GM23248 (cell line): ENCODE measurements at places on chromosomes 1 and 21. TPM values are rescaled to one million over a fixed set of nuclear protein-coding genes. Genes with fewer than 3 reads are reported as not detected.

DNA sequence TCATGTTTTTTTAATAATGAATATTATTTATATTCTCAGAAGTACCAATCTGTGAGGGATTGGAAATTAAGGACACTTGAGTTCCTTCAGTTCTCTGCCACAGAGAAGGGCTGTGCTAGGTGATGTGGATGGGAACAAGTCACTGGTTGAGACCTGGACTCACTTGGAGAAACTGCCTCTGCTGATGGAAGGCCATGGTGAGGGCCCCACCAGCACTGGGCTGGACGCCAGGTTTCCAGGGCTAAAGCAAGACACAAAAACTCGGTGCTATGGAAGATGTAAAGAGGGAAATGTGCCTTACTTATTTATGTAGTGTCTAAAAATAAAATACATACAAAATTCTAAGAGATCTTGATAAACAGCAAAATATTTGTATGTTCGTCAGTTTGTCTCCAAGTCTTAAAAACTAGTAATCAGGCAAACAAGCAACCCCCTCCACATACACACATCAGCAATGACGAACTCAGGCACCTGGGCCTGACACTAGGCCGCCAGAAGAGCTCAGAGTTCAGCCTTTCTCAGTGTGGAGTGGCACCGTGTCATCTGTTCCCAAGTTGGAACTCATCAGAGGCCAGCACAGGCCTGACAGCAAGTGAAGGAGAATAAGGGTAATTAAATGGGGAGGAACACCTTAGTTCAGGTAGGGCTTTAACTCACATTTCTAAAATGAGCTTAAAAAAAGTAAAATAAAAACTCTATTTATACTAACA lies 19.6 kb downstream of the SIPA1L2 start:
- H3K27ac ChIP-seq = no peak overlapping the region
- H3K4me3 ChIP-seq = no peak overlapping the region
- H3K36me3 ChIP-seq = no peaks in the 10 kb centered on the region
- H3K27me3 ChIP-seq = no peaks in the 10 kb centered on the region
- H3K4me1 ChIP-seq = peaks cover 17% of the 10 kb centered on the region

GRCh38 chr1:179867493-179868330 lies 9.9 kb downstream of the TOR1AIP2 start:
- peak; percentile 78 for DNase-seq
- H3K36me3 ChIP-seq = peaks cover 40% of the 10 kb centered on the region; the same call in 1 of the 2 replicates
- H3K4me1 ChIP-seq = 0 out of 2 replicates have a peak, but pooled peaks cover 12% of the 10 kb centered on the region
- no peak overlapping the region for H3K4me3 ChIP-seq

C1orf87 gene
- not detected in 2 replicates for total RNA-seq

DNA sequence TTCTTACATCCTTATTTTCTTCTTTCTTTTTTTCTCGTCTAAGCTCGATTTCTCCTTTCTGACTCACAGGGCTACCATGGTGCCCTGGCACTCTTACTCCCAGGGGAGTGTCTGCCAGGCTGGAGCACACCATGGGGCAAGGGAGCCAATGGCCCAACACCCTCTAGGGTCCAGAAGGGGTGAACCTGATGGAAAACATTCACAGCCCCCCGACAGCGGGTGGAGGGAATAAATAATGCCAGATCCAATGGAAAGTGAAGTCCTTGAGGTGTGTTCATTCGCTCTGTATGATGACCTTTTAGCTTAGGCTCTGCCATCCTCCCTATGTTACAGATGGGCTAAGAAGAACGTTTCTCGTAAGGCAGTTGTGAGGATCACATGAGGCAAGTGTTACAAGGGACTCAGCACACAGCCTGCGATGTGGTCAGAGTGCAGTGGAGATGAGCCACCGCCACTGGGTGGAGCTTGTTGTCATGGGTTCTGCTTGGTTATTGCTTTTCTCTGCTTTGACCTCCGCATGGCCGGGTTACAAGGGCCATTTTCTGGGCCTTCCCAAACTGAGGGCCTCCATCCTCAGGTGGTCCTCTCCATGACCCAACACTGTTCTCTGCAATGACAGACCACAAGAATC lies 3.5 kb upstream of the FCMR start:
- H3K27me3 ChIP-seq = no peaks in the 10 kb centered on the region
- no peaks in the 10 kb centered on the region for H3K4me1 ChIP-seq
- H3K36me3 ChIP-seq = no peaks in the 10 kb centered on the region
- DNase-seq = peak; percentile 8
- H3K27ac ChIP-seq = no peak overlapping the region

- no peak for DNase-seq
- H3K4me1 ChIP-seq = peaks cover 15% of the 10 kb centered on the region
- no peaks in the 10 kb centered on the region for H3K27me3 ChIP-seq
- H3K4me3 ChIP-seq = no peak overlapping the region
- H3K27ac ChIP-seq = no peak overlapping the region
Observed at GRCh38 chr1:154351363-154352068, 26.2 kb downstream of the ATP8B2 start.

GRCh38 chr1:118160806-118161205 lies 24.2 kb downstream of the SPAG17 start:
- H3K36me3 ChIP-seq = no peaks in the 10 kb centered on the region
- H3K4me3 ChIP-seq = no peak overlapping the region
- no peak overlapping the region for H3K27ac ChIP-seq
- H3K27me3 ChIP-seq = no peaks in the 10 kb centered on the region
- peaks cover 30% of the 10 kb centered on the region for H3K4me1 ChIP-seq
- peak; percentile 74 for DNase-seq

DNA sequence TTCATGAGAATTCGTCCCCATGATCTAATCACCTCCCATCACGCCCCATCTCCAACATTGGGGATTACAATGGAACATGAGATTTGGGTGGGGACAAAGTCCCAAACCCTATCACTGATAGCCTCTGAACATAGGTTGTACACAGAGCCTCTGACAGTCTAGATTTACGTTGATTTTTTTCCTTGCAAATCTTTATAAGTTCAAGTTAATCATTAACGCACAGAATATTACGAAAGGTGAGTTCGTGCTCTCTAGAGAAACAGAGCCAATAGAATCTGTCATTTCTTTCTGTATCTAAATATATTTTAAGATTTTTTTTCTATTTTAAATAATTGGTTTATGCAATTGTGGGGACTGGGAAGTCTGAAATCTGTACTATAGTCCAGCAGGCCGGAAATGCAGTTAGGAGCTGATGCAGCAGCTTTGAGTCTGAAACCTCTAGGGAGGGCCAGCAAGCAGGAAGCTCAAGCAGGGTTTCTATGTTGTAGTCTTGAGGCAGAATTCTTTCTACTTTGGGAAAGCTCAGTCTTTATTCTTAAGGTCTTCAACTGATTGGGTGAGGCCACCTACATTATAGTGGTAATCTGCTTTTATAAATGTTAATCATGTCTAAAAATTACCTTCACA lies 61.0 kb downstream of the SELENOF start:
- no peak overlapping the region for H3K27ac ChIP-seq
- no peaks in the 10 kb centered on the region for H3K27me3 ChIP-seq
- peaks cover 8% of the 10 kb centered on the region; the same call in 1 of the 2 replicates for H3K4me1 ChIP-seq
- H3K4me3 ChIP-seq = no peak overlapping the region

C1orf115 gene
- 0.76 and 1.9 TPM in 2 replicates for total RNA-seq

KCNN3 gene
- not detected in 2 replicates for total RNA-seq

SPATA1 gene
- not detected in 2 replicates for total RNA-seq

RNF186 gene
- total RNA-seq = not detected in 2 replicates

GRCh38 chr21:45643021-45643980 lies at the start of gene PCBP3:
Gene PCBP3, plus strand, starts transcription at chr21:45643725. Its CDS starts 206,361 bp downstream, at chr21:45850086.
- peak within 1 kb of the TSS; percentile 58 for H3K4me3 ChIP-seq
- peak; percentile 96 for DNase-seq
- no peaks in the 10 kb centered on the region for H3K4me1 ChIP-seq
- no peak within 1 kb of the TSS for H3K27ac ChIP-seq
- H3K36me3 ChIP-seq = no peaks in the 10 kb centered on the region

DNA sequence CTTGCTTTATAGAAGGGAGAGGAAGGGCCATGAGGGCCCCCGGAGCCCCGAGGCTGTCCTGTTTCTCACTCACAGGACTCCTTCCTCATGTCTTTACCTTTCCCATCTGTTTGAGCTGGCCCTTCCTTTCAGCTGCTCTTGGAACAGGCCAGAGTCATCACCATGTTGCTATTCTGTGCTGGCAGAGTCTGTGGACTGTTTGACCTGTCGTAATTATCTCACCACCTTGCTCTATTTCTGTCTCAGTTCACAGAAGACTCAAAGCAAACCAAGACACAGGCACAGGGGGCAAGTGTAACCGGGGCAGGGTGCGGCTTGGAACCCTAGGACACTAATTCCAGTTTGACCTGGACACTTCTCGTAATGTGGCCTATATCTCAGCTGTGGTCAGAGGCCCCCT lies 104.3 kb upstream of the CD34 start:
- H3K27ac ChIP-seq = no peak overlapping the region
- no peaks in the 10 kb centered on the region for H3K27me3 ChIP-seq
- DNase-seq = no peak

DNA sequence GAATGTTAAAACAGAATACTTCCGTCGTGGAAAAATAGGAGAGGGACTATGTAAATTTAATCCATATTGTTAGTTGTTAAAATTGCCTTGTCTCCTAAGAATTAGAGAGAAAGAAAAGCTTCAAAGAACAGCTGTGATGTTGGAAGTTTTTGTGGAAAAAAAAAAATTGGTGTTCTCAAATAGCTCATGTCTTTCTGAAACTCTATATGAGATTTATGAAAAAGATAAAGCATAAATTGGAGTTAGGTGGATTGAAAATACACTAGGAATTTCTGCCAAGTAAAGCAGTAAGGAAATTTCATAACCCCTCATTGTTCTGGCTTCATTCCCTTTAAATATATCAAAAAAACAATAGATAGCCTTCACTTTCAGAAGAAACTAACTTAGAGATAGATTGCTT lies 274.0 kb upstream of the ADAMTS5 start:
- H3K36me3 ChIP-seq = no peaks in the 10 kb centered on the region
- H3K27ac ChIP-seq = no peak overlapping the region
- no peaks in the 10 kb centered on the region for H3K27me3 ChIP-seq
- no peak for DNase-seq
- no peak overlapping the region for H3K4me3 ChIP-seq

LPAR3 gene
- total RNA-seq = 0.32 and 1.1 TPM in 2 replicates

DNA sequence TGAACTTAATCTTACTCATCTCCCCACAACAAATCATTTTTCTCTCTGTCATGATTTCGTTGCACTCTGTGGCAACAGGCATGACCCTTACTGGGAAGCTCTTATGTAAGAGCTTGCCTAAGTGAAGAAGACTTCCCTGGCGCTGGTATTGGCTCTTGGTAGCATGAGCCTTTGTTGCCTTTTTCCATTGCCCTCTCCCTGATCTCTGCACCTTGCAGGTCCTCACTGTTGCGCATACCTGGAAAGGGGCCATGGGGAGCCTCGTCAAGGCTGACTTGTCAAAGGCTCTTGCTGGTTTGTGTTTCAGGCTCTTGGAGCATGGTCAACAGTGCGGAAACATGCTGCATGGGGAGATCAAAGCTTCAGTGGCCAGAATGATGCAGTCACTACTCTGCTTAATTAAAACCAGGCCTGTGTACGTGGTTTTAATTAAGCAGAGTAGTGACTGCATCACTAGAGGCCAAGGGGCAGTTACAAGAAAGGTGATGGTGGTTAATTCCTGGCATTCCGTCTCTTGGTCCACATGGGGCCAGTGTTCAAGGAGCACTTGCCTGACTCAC lies 141.3 kb downstream of the SPATA46 start:
- H3K4me1 ChIP-seq = peaks cover 19% of the 10 kb centered on the region
- peak overlapping the region; percentile 42 for H3K27ac ChIP-seq
- H3K27me3 ChIP-seq = no peaks in the 10 kb centered on the region
- no peaks in the 10 kb centered on the region for H3K36me3 ChIP-seq
- H3K4me3 ChIP-seq = no peak overlapping the region

GRCh38 chr21:39014747-39015146 lies 168.5 kb downstream of the PSMG1 start:
- no peaks in the 10 kb centered on the region for H3K27me3 ChIP-seq
- H3K4me1 ChIP-seq = peaks cover 18% of the 10 kb centered on the region
- peak; percentile 96 for DNase-seq
- peak overlapping the region; percentile 22; the same call in 1 of the 2 replicates for H3K4me3 ChIP-seq

GRCh38 chr1:8496473-8496872 lies 178.6 kb downstream of the SLC45A1 start:
- no peak for DNase-seq
- H3K27me3 ChIP-seq = no peaks in the 10 kb centered on the region
- no peak overlapping the region for H3K4me3 ChIP-seq
- H3K4me1 ChIP-seq = peaks cover 19% of the 10 kb centered on the region
- no peak overlapping the region for H3K27ac ChIP-seq

DNA sequence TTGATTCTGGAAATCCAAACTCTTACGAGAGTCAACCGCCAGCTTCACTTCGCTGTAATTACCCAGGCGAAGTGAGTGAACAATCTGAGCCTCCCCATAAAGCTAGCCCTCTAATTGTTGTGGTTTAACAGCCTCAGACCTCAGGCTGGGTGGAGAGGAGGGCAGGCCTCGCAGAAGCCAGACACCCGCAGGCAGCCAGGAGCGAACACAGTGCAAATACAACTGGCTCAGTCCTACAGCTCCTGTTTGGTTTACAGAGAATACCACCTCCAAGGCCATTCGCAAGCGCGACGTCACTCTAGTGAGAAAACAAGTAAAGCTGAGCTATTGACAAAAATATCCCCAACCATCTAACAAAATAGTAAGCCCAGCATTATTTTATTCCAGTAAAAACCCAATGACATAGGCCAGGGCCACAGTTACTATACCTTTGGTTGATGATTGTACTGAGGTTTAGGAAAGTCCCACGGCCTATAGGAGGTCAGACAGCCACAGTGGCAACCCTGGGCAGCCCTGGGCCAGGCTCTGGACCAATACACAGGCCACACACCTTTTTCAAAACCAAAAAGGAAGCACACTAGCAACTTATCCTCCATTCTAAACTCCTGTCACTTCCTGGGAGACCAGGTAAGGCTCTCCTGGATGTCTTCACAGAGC lies 163.3 kb downstream of the ETS2 start:
- no peak overlapping the region for H3K27ac ChIP-seq
- H3K36me3 ChIP-seq = no peaks in the 10 kb centered on the region
- no peak for DNase-seq
- no peaks in the 10 kb centered on the region for H3K27me3 ChIP-seq
- peaks cover 9% of the 10 kb centered on the region for H3K4me1 ChIP-seq

AMY2A gene
- not detected in 2 replicates for total RNA-seq

DNA sequence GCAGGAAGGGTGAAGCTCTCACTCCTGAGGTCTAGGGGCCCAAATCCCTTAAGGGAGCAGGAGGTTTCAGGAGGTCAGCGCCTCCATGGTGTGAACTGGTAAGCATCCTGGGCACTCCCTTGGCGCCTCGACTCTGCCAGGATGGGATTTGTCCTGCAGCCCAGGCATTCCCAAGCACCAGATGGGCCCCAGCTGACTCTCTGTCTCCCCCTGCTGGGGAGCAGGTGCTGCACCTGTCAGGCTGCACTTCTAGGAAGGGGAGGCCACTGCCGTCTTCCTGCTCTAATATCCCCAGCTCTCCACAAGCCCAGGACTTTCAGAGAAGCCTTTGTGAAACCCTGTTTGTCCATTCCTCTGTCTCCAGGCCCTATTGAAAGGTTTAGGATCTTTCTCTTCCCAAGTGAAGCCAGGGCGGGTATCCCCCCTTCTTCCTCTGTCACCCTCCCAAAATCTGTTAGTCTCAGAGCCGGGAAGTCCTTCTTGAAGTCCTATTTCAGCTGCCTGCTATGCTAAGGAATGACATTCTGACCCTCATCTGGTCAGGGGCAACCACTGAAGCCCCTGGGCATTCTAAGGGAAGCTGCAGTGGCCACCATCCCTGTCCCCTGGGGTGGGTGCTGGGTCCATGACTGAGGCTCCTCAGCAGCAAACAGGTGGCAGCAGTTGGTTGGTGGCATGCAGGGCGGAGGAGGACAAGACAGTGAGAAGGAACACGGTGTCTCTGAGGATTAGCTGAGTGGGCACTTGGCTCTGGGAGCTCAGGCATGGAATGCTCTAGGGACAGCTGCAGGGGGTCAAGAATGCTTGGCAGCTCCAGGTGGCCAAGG lies 3.2 kb downstream of the MYBPH start:
- H3K27ac ChIP-seq = no peak overlapping the region
- peak; percentile 73 for DNase-seq
- no peak overlapping the region for H3K4me3 ChIP-seq
- no peaks in the 10 kb centered on the region for H3K36me3 ChIP-seq
- no peaks in the 10 kb centered on the region for H3K27me3 ChIP-seq
- peaks cover 18% of the 10 kb centered on the region for H3K4me1 ChIP-seq

IFNGR2 gene
- total RNA-seq = 92.8 and 98.3 TPM in 2 replicates
